ENCODE measurements at places on chromosomes 13 and 19.

DNA sequence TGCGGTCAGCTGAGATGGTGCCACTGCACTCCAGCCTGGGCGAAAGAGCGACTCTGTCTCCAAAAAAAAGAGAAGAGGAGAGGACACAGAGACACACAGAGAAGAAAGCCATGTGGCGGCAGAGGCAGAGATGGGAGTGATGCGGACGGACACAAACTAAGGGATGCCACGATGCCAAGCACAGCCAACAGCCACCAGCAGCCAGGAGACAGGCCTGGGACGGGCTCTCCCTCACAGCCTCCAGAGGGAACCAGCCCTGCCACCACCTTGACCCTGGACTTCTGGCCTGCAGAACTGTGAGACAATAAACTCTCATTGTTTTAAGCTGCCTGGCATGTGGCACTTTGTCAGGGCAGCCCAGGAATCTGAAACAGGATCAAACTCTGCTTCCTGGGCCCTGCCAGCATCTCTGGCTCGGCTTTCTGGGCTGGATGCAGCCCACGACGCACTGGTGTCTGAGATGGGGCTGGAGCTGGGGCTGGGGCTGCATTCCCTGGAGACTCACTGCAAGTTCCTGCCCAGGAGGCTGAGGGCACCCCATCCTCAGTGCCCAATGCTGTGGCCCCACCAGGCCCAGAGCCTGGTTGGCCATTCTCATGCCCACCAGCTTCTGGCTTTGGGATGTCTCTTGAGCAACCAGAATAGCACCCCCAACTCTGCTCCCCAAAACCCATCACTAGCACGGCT is 3.0 kb downstream of the F2RL3 start:
- DNase-seq: no peak

- no peak for DNase-seq
Observed at GRCh38 chr13:85500696-85501256, 298.4 kb downstream of the SLITRK6 start.

GRCh38 chr19:55930996-55931515 is 1.1 kb downstream of the NLRP13 start:
- no peak for DNase-seq

- DNase-seq: peak; percentile 88
Observed at GRCh38 chr19:38949580-38950367, 19.0 kb downstream of the MRPS12 start.

GRCh38 chr13:105937451-105937850 is 598.0 kb downstream of the EFNB2 start:
- no peak for DNase-seq

- no peak for DNase-seq
Observed at GRCh38 chr19:8573316-8573715, 3.9 kb downstream of the MYO1F start.

DNA sequence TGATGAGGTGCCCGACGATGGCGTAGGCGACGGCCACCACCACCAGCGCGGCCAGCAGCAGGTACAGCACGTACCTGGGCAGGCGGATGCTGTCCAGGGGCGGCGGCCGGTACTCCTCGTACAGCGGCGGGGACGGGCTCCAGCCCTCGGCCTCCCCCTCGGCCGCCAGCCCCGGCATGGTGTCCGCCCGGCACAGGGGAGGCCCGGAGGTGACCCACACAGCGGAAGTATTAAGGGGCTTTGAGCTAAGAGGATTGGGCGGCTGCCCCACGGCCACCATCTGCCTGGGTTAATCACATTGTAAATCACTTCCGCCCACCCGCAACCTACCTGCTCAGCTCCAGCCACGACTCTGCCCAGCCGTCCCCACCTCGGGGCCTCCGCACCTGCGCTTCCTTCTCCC is at the start of gene SMIM44:
Gene SMIM44, minus strand, starts transcription at position 216 of the 403 bp plus-strand sequence. Its CDS starts 38 bp downstream, at position 178.
- DNase-seq: no peak

DNA sequence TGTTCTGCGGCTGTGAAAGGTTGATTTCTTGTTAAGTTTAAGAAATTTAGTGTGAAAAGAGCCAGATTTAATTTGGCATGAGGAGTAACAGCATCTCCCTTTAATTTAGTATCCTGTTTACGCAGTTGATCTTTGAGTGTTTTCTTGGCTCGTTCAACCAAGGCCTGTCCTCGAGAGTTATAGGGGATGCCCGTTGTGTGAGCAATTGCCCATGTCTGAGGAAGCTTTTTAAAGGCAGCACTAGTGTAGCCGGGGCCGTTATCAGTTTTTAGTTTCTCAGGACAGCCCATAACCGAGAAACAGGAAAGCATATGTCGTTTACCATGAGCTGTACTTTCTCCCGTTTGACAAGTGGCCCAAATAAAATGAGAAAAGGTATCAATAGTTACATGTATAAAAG is 47.5 kb upstream of the ZNF43 start:
- DNase-seq: no peak

DNA sequence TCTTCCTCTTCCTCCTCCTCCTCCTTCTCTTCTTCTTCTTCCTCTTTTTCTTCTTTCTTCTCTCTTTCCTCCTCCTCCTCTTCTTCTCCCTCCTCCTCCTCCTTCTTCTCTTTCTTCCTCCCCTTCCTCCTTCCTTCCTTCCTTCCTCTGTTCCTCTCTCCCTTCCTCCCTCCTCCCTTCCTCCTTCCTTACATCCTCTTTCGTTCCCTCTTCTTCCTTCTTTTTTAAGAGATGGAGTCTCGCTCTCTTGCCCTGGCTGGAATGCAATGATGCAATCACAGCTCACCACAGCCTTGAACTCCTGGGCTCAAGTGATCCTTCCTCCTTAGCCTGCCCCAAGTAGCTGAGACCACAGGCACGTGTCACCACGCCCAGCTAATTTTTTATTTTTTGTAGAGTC is 13.2 kb downstream of the EHD2 start:
- DNase-seq: no peak

DNA sequence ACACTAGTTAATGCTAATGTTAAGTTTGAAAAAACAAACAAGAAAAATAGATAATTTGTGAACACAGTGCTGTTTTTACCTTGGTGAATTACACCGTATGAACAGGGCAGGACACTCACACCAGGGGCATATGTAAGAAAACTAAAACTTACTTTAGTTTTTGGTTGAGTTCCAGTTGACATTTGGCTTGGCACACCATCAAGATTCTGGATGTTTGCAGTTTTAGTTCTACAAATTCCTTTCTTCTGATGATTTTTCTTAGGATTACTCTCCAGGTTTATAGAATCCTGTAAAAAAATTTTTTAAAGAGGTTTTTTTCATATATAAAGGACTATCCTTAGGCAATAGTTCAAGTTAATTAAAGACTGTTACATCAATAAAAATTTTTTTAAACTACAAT is 238.5 kb upstream of the STARD13 start:
- DNase-seq: no peak

DNA sequence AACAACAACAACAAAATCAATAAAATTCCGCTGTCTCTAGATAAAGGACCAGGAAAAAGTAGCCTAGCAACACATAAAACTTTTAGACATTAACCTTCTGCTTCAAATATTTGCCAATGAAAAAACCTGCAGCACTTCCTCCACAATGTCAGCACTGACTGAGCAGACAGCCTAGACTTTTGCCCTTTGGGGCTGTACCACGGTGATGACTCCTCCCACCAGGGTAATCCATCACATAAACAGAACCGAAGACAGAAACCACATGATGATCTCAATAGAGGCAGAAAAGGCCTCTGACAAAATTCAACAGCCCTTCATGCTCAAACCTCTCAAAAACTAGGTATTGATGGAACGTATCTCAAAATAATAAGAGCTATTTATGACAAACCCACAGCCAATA is 30.2 kb upstream of the TRPC4 start:
- no peak for DNase-seq

GRCh38 chr13:33388286-33388998 is 102.9 kb upstream of the STARD13 start:
- no peak for DNase-seq

GRCh38 chr19:51891193-51891747 is 3.5 kb upstream of the ZNF577 start:
- no peak for DNase-seq

GRCh38 chr19:17720440-17720839 is 1.2 kb downstream of the MAP1S start:
- no peak for DNase-seq

GRCh38 chr13:34620862-34621261 is 321.2 kb upstream of the NBEA start:
- no peak for DNase-seq

DNA sequence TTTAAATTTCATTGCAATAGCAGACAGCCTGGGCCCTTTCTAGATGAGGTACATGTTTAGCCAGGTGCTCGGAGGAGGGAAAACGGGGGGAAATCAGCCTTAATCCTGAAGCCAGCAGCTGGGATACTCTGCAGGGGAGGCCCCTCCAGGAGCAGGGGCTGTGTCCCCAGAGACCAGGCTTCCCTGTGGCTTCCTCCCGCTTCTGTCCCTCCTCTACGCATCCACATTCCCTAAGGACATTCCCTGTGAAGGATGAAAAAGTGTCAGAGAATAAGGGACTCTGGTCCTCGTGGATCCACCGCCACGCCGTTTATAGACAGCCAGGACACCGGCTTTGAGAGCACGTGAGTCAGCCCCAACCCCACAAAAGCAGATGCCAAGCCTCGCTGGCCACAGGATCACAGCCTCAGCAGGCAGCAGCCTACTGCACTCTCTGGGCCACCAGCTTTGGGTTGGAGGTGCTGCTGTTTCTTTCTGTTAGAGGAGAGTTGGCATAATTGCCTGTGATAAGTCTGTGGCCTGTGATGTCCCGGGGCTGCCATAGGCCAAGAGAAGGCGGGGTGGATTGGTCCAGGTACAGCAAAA is 36.7 kb upstream of the RANBP3 start:
- no peak for DNase-seq

- DNase-seq: no peak
Observed at GRCh38 chr19:52197964-52198363, 8.1 kb downstream of the PPP2R1A start.

DNA sequence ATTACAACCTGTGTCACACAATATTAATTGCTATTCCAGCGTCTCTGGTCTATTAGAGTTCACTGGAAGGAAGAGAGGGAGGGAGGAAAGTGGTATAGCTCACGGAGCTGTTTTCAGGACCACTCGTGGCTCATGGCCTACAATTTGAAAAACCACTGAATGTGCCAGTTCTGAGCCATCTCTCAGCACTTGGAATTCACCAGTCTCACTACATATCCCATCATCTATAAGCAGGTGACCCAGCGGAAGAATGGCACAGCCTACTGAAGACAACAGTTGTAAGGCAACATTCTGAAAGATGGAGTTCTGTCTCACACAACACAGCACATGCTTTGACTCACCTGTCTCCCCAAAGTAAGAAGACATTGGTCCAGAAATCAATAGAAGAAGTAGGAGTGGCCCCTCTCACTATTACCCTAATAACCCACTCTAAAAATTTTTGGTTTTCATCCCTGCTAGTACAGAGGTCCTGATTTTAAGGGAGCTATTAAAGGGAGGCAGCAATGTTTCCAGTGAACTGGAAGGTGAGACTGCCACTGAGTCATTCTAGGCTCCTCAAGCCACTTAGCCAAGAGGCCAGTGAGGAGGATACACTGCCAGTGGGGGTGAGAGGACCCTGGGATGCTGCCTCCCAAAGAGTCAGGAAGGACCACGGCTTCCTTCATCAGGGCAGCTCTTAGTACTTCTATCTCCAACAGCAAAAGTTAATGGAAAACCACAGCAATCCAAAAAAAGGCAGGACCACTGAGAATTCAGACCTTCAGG is 50.0 kb upstream of the DOCK9 start:
- DNase-seq: no peak

- DNase-seq: no peak
Observed at GRCh38 chr13:81488021-81488420, 1147.1 kb upstream of the SPRY2 start.

- DNase-seq: no peak
Observed at GRCh38 chr19:28667348-28667977, 545.5 kb downstream of the UQCRFS1 start.

DNA sequence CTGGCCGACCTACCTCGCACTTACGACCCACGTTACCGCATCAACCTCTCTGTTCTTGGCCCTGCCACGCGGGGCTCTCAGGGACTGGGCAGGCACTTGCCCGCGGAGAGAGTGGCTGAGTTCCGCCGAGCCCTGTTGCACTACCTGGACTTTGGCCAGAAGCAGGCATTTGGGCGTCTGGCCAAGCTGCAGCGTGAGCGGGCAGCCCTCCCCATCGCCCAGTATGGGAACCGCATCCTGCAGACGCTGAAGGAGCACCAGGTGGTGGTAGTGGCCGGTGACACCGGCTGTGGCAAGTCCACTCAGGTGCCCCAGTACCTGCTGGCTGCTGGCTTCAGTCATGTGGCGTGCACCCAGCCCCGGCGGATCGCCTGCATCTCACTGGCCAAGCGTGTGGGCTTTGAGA is 4.2 kb downstream of the DHX34 start:
- no peak for DNase-seq

- DNase-seq: no peak
Observed at GRCh38 chr13:60645676-60646075, 248.7 kb downstream of the TDRD3 start.

- DNase-seq: no peak
Observed at GRCh38 chr13:77339408-77339807, 12.5 kb upstream of the MYCBP2 start.

DNA sequence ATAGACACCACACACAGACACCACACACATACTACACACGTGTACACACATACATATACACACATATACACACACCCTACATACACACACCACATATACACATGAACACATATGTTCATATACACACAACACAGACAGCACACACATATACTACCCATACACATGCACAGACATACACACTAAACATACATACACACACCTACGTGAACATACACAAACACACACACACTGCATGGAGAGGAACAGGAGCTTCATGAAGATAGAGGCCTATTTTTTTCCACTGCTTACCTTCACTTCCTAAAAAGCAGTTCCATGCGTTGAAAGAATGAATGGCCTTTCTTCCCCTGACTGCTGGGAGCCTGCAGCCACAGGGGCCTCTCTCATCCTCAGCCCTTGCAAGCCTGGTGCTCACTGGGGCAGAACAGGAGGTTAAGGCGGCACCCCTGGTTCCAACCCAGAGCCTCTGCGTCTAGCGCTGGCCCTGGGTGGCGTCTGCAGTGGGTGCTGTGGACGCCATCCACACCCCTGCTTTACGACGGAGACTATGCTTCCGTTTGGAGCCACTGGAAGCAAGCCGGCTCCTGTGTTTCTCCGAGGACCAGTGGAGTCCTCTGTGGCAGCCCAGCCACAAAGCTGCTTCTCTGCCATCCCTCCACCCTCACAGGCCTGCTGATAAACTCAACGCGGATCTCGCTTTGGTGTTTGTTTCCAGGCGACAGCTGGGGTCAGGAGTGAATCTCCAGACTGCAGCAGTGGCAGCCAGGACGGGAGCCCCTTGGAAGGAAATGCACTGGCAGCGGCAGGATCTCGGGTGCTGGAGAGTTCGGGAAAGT is 1.9 kb upstream of the RASA3 start:
- DNase-seq: peak; percentile 38

- DNase-seq: no peak
Observed at GRCh38 chr13:34435338-34435737, 506.7 kb upstream of the NBEA start.

DNA sequence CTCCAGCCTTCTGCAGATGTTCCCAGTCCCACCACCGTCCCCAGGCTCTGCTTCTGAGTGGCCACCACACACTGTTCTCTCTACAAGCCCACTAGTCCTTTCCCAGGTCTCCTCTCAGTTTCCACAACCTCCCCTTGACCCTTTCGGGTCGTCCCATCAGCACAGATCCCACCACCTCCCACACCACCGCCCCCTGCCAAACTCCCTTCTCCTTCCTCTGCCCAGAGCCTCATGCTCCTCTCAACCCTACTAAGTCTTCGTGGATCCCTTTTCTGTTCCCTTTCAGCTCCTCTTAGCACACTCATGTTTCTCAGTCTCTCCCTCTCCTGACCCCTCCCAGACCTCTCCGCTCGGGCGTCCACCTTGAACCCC is 1.9 kb downstream of the NAPA start:
- no peak for DNase-seq
